AG04449 (cell line): ENCODE measurements at places on chromosomes 5 and 9.

GRCh38 chr9:98168153-98168780 is 24.2 kb downstream of the CORO2A start:
- DNase-seq, result no peak

DNA sequence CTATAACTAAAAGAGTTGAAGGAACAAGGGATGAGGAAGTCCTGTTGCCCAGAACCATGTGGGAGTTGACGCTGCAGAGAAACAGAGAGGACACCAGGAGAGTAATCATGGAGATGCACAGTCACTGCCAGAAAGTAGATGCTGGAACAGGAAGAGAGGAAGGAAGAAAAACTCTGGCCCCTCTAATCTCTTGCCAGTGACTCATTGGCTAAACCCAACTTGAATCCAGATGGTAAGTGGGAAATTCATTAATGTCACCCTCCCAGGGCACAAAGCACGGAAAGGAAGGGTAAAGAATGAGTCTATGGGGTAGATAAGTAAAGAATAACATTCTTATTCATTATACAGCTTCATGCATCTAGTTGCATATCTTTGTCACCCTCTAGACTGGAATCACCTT is 631.9 kb downstream of the PRELID2 start:
- no peak for DNase-seq

DNA sequence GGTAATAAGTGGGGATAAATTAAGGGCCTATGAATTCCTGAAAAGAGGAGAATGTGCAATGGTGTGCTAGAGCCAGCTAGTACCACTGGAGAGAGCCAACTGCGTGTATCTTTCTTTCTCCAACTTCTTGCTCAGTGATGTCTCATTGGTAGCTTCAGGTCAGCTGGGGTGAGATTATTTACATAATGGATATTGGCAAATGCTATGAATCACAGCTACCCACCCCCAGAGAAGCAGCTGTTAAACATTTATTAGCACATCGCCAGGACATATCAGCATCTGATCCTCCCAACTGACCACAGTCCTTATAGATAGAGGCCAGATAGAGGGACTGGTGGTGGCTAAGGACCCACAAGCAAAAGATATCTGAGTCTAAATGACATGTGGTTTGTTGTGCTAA is 421.3 kb downstream of the ACTL7B start:
- DNase-seq, result no peak

DNA sequence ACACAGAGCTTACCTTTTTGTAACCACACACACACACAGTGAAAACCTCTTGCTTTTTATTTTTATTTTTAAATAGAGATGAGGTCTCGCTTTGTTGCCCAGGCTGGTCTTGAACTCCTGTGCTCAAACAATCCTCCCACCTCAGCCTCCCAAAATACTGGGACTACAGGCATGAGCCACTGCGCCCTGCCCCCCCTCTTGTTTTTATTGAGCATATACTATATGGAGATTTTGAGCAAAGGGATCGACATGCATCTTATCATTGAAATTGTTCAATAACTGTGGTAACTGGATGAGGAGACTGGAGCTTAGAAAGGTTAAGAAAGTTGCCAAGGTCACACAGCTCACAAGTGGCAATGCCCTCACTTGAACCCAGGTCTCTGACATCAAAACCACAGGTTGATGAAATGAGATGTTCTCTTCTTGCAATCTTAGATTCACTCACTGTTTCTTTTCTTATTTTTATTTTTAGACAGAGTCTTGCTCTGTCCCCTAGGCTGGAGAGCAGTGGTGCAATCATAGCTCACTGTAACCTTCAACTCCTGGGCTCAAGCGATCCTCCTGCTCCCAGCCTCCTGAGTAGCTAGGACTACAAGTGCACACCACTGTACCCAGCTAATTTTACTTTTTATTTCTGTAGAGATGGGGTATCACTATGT is 26.8 kb upstream of the STXBP1 start:
- no peak for DNase-seq

GRCh38 chr5:138594305-138595058 is 19.3 kb upstream of the HSPA9 start:
- DNase-seq, result no peak

GRCh38 chr5:59760785-59761348 is 132.7 kb downstream of the PDE4D start:
- no peak for DNase-seq

- DNase-seq, result no peak
Observed at GRCh38 chr9:97560851-97561250, 59.4 kb downstream of the TMOD1 start.

- DNase-seq, result no peak
Observed at GRCh38 chr5:155024015-155024414, 10.5 kb downstream of the KIF4B start.

- DNase-seq, result no peak
Observed at GRCh38 chr5:122478741-122479442, 166.9 kb downstream of the SNCAIP start.

- no peak for DNase-seq
Observed at GRCh38 chr5:149271716-149272563, at the start of gene AFAP1L1. Gene AFAP1L1 (plus strand): TSS chr5:149271859. CDS start chr5:149271969, 110 bp downstream.

GRCh38 chr9:18622186-18622836 is 148.4 kb downstream of the ADAMTSL1 start:
- DNase-seq, result no peak

DNA sequence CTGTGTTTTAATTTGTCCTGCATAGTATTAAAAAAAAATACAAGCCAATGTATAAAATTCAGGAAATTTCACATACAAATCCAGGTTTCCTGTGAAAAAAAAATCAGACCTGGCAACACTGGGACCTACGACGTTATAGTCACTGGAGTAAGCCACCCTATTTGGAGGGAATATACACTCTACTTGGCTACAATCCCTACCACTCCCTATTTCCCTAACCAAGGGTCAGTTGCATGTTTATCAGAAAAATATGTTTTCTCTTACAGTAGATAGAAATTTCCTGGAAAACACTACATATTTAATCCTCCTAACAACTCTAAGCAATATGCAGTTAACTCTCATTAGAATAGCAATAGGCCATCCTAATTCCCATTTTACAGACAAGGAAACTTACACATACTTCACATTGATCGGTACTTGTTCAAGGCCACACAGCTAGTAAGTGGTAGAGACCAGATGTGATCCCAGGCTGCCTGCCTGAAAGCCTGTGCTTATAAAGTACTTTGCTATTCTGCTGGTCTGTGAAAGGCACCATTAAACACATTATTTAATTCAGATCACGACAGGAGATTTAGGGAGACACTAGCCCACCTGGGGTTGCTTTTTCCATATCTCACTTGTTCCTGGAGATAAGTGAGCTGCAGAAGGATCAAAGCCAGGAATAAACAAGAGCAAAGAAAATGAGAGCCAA is 70.8 kb downstream of the MFAP3 start:
- DNase-seq, result no peak

- no peak for DNase-seq
Observed at GRCh38 chr9:27701016-27701415, 127.7 kb upstream of the C9orf72 start.

DNA sequence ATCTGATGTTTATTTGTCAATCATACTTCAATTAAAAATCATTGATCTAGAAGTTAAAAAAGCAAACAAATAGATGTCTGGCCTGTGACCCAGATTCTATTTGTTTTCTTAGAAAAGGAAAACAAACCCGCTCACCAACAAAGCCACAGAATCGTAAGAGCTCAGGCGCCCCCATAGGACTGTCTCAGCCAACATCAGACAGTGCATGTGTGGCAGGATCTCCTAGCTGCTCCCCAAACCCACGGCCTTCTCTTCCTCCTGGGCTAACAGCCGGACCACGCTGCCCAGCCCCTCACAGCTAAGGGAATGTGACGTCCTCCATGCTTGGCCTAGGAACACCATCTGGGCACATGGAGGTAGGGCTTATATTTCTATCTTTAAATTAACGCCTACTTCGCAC is 19.4 kb downstream of the OR2Y1 start:
- DNase-seq, result no peak

DNA sequence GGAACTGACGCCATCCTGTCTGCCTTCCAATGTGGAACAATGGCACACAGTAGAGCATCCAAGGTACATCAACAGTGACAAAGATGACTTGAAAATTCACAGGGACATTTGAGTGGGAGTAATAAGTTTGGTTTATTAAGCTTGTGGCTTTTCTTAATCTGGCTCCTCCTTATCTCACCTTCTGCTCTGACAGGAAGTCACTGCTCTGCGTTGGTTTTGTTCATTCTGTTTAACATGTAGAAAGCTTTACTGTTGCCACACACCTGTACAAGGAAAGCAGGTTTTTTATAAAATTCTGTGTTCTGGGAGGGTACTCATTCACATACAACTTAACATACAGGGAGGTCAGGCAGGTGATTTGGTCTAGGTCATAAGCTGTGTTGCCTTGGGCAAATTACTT is 1.6 kb upstream of the GZMK start:
- no peak for DNase-seq

GRCh38 chr5:179795049-179795862 is 1.5 kb downstream of the LTC4S start:
- no peak for DNase-seq

DNA sequence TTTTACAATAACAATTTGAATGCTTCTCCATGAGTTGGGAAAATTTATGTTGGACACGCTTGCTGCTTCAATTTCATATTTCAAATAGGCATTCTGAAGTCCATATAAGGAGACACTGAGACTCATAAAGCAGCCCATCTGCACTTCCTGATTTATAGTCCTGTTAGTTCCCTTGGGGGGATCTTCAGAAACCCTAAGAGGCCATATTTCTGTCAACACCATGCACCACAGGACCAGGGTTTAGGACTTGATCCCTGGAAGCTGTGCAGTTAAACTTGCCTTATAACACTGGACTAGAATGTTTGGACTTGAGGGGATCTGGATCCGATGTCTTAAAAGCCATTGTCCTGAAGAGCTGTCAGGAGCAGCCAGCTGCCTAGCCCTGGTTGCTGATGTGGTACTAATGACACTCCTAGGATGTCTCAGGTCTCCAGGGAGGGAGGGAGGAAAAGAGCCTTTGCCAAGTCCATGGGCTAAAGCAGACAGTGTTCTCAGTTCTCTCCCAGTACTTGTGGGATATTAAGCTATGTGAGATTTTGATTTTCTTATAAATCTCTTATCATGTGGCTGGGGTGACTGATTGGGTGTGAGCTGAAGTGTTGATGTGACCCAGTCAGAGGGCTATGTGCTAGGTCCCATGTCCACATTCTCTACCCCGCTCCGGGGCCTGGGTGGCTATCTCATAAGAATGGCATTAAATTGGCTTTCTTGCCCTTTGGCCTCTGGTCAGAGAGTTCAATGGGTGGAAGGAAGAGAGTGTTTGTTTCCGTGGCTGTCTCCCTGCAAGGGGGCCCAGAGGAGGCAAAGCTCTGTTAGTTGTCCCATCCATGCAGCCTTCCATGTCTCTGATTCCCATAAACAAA is 399.8 kb downstream of the OSTF1 start:
- no peak for DNase-seq

- no peak for DNase-seq
Observed at GRCh38 chr9:137575716-137576411, 2.9 kb downstream of the DPH7 start.

- DNase-seq, result no peak
Observed at GRCh38 chr9:5628183-5628529, 751 bp upstream of the RIC1 start.

- no peak for DNase-seq
Observed at GRCh38 chr9:136645903-136646754, 16.6 kb upstream of the EGFL7 start.

- DNase-seq, result no peak
Observed at GRCh38 chr9:93222890-93223259, 38.9 kb downstream of the WNK2 start.

DNA sequence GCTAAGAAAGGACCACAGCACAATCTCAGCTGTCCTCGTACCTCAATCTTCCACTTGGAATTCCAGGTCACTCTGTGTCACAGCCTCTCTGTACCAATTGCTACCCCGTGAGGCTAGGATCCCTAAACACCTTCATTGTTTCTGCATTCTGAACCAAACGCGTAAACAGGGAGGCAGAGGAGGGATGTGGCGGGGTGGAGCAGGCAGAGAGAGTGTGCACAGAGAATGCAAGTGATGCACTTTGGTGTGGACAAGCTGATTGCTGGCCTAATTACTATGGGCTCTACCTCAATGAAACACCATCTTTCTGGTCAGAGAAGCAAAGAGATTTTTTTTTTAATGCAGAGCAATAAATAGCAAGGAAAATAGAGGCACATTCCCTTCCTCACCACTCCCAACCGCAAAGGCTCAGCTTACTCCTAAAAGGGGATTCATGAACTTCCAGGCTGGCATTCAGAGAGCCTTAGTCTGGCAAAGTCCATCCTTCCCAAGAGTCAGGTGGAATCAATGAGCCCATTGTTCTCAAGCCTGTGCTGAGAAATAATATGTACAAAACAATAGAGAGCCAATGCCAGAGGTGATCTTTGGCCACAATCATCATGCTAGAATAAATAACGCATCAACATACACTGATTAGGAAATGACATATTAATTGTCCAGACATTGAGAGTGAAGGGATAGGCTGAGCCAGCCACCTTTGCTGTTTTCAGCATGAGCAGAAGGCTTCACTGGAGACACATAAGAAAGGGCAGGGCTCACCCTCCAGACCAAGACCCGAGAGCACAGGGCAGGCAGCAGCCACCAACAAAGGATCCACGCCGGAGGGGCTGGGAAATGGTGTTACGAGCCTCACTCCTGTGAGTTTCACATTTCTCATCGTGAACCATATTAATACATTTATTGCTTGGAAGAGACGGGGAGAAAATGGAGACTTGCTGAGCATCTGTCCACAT is 278.8 kb downstream of the ENC1 start:
- DNase-seq, result no peak

DNA sequence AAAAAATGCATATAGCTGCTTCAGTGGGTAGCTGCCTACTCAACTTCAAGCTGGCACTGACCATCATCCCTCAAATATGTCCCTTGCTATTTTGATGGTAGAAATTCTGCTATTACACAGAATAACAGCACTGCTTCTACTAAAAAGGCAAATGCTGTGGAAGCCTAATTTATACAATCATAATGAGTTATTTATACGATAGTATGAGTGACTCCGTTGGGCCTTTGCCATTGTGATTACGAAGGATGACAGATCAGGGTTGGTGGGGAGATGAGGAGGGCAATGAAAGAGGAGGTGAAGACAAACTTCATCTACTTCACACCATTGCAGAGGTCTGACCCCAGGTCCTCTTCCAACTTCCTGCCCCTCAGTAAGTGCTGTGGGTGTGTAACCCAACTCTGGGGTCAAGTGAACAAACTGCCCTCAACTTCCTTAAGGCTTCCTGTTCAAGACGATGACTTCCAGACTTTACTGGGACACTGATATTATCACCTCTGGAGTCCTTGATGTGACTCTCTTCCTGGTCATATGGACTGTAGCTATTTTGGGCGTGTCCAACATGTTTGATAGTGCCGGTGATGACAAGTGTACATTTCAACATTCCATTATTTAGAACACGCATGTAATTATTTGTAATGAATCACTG is 74.1 kb upstream of the RPS23 start:
- no peak for DNase-seq
